Tibial nerve (tissue), 4 donors: ENCODE measurements at places on chromosomes 3 and 15.

DNA sequence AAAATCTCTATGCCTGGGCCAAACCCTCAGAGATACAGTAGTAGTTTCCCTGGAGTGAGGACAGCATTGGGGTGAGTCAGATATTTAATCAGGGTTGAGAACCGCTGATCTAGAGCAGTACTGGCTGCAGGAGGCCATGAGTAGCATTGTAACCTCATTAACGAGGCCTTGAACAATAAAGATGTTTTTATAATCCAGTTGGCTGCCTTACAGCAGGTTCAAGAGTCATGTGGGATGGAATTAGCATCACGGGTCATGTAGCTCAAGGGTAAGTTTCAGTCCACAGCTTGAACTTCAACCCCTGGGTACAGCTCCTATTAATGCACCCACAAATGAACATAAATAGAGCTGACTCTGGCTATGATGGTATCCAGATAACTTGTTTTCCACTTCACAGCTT lies 5.1 kb downstream of the HPS3 start:
- no peak for DNase-seq

- DNase-seq = no peak
Observed at GRCh38 chr15:51060030-51060673, 34.6 kb downstream of the TNFAIP8L3 start.

DNA sequence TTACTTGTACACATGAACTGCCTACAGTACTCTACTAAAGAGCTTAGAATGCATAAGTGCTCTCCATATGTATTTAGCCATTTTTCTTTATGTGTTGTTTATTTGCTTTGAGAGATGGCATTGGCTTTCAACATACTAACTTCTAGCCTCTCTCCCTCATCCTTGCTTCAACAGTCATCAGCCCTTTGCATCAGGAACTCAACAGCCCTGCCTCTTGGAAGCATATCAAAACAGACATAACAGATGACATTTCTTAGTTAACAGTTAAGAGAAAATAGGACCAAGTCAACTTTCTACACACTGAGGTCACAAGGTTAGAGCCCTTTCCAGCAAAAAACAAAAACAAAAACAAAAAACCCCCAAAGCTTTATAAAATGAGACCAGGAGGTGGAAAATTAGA lies 145.6 kb downstream of the TCF12 start:
- DNase-seq = no peak

- DNase-seq = no peak
Observed at GRCh38 chr3:195692354-195692685, 28.5 kb upstream of the MUC20 start.

- no peak for DNase-seq
Observed at GRCh38 chr15:83102346-83102745, 5.1 kb upstream of the TM6SF1 start.

GRCh38 chr3:128588147-128588546 lies 62.5 kb downstream of the RPN1 start:
- DNase-seq = no peak

DNA sequence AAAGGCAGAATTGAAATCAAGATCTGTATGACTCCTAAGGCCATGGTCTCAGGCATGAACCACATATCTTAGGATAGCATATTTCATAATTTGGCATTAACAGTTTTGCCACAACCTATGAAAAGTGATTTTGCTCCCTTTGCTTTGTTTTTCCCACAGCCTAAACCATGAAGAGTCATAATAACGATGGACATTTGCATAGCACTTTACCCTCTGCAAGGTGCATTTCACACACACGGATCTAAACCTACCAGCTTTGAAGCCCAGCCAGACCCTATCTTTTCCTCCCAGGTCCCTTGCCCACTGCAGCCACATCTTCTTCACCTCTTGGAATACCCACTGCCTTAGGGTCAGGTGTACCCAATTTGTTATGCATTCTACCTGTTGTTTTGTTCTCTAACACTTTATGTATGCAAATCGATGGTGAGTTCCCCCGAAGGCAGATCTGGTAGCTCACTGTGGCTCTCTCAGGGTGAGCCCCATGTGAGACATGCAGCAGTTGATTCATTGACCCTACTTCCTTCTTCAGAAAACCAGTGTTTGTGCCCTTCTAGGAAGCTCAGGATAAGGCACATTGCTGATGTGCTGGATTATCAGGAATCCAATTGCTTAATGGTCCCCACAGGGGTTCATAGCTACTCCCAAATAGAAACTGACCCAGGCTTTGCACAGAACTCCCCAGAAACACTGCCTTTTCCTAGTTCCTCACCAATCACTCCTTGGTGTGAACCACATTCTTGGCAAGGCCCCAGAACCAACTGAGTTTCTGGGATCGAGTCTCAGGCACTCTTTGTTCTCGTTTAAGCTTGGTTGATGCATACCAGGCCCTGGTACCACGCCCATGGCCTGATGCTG lies 8.7 kb downstream of the ARHGAP31 start:
- no peak for DNase-seq

DNA sequence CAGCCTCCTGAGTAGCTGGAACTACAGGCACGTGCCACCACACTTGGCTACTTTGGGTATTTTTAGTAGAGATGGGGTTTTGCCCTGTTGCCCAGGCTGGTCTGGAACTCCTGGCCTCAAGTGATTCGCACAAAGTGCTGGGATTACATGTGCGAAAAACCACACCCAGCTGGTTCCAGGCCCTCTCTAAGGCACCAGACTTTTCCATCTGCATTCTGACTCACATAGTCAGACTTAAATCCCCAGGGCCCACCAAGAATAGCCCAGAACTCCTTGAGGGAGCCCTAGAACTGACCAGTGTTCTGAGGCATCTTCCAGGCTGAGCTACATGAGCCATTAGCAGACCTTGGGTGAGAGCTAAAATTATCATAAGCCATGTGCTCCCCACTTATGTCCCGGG lies 68.1 kb downstream of the NMD3 start:
- DNase-seq = no peak

DNA sequence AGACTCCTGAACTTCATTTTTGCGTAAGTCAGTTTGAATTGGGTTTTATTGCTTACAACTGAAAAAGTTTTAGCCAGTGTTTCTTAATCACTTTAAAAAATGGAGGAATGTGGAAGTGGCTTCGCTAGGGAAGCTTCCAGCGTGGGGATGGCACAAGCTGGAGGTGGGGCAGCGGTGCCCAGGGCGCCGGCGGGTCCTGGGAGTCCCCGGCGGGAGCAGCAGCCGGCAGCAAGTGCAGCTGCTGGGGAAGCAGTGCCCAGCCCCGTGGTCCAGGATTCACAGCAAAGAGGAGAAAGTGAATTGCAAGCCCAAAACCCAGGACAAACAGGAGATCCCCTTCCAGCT lies 301.8 kb upstream of the PROK2 start:
- DNase-seq = no peak

DNA sequence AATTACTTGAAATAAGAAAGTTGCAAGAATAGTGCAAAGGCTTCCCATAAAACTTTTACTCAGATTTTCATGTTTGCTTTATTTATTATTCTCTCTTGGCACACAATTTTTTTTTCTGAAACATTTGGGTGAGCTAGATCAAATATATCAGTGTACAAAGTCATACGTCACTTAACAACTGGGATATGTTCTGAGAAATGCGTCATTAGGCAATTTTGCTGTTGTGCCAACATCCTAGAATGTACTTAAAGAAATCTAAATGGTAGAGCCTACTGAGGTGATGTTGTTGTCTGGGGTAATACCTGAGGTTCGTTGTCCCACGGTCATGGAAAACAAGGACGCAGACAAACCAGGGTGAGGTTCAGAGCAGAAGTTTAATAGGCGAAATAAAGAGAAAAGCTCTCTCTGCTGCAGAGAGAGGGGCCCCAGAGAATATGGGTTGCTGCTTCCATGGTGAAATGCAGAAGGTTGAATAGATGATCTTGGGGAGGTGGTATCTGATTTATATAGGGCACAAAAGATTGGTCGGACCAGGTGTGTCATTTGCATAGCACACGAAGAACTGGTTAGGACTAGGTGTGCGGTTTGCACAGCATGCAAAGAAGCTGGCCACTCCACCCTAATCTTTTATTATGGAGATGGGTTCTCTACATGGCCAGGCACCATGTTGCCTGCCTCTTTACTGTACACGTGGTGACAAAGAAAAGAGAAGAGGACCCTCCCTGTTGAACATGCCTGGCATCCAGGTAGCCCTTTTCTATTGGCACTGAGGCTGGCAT lies 8.8 kb upstream of the GRAMD1C start:
- no peak for DNase-seq

DNA sequence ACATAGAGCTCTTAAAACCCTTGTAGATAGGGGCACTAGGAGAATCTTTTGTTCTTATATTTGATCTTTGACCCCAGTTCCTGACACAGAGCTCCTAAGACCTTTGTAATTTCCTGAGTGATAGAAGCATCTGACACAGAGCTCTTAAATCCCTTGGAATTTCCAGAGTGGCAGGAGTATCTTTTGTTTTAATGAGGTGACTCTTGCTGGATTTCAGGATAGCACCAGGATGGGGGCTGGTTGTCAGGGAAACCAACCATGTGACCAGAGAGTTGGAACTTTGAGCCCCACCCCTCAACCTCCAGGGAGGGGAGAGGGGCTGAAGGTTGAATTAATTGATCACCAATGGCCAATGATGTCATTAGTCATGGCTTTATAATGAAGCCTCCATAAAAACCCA lies 47.6 kb upstream of the ST8SIA2 start:
- no peak for DNase-seq
